Fibroblast of skin of left biceps (primary cell): ENCODE measurements at places on chromosomes 13 and 19.

- DNase-seq: no peak
Measured at GRCh38 chr13:77009011-77009410, 17.1 kb downstream of the CLN5 start.

DNA sequence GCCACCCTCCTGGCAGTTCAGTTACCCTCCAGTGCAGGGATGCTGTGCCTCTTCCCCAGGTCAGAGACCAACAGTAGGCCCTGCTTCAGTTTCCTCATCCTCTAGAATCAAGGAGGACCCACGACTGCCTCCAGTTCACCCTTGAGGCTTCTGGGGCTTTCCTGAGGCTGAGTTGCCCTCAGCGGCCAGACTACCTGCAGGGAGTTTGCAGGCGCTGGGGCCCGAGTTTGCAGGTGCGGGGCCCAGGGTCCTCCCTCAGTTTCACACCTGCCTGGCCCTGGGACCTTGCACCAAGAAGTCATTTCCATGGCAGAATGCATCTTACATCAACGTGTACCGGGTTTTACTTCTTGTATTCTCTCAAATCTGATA lies 38.9 kb upstream of the C19orf12 start:
- DNase-seq: no peak

- no peak for DNase-seq
Measured at GRCh38 chr19:38893341-38893771, 6.1 kb downstream of the SIRT2 start.

DNA sequence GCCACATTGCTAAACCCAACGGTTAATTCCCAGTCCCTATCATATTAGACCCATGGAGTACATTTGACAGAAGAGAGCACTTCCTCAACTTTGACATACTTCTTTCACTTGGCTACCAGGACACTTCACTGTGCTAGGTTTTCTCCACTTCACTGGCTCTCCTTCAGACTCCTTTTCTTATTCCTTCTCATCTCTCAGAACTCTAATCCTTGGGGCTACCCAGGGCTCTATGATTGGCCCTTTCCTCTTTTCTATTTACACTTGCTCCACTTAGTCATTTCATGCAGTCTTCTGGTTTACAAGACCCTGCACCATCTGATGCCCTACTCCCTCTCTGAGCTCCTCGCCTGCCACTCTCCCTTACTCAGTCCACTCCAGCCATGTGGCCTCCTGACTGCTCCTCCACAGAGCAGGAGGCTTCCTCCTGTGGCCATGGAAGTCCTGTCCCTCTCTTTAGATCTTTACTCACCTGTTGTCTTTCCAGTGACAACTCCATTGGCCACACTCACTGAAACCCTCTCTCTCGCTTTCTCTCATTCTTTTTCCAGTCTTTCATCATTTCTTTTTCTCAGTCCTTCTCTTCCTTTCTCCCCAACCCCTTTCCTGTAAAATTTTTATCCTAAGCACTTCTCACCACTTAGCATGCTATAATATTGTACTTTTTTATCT lies 90.4 kb downstream of the TBC1D4 start:
- no peak for DNase-seq

- DNase-seq: no peak
Measured at GRCh38 chr13:37450276-37450675, 148.3 kb downstream of the POSTN start.

- DNase-seq: no peak
Measured at GRCh38 chr13:40026741-40027140, 371.3 kb downstream of the COG6 start.
